ENCODE measurements at places on chromosomes 1 and 21.

- DNase-seq, result no peak
Observed at GRCh38 chr1:86052948-86053698, 103.4 kb downstream of the COL24A1 start.

GRCh38 chr1:21955501-21956281 lies 18.6 kb upstream of the HSPG2 start:
- DNase-seq, result no peak

- DNase-seq, result no peak
Observed at GRCh38 chr1:54871275-54872035, 15.5 kb downstream of the DHCR24 start.

GRCh38 chr1:27301052-27301422 lies 20.9 kb upstream of the TMEM222 start:
- no peak for DNase-seq

DNA sequence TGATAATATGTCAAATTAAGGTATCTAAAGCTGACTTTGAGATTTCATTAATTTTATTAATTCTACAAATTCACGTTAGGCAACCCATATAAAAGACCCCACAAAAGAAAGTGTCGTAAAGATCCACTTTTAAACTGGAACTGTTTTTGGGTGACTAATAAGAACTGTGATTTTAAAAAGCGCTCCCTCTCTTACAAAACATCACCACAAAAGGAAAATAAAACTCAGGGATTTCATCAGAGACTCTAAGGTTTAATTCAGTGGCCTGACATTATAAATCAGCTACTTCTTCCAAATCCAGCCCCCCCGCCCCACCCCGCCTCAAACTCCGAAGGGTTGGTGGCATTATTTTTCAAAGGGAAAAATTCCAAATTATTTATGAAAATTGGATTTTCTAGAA lies 2.7 kb downstream of the COL24A1 start:
- no peak for DNase-seq

DNA sequence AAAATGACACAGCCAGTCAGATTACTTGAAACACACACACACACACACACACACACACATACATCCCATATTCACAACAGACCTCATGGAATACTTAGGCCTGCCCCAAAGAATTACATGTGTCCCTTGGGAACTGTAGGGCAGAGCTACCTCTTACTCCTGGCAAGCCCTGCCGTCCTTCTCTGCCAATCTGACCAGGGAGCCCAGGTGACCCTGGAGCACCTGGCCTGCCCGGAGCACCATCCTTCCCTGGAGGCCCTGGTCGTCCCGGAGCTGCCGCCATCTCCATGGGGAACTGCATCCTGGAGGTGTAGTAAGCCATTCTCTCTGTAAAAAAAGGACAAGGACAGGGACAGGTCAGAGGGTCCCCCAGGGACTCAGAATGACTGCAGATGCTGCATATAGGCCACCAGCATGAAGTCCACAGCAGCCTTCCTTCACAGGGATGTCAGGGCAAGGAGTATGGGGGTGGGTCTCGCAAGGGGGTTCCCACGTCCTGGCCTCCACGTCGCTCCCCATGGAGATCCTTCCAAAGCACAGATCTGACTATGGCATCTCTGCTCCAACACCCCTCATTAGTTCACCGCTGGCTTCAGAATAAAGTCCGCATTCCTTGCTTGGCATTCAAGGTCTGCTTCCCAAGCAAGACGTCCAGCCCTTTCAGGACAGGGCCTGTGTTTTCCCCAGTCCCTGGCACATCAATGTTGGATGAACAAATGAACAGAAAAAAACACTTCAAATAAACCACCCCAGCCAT lies 9.2 kb upstream of the PEF1 start:
- DNase-seq, result no peak

- DNase-seq, result no peak
Observed at GRCh38 chr1:116232989-116233514, 121.9 kb downstream of the MAB21L3 start.

DNA sequence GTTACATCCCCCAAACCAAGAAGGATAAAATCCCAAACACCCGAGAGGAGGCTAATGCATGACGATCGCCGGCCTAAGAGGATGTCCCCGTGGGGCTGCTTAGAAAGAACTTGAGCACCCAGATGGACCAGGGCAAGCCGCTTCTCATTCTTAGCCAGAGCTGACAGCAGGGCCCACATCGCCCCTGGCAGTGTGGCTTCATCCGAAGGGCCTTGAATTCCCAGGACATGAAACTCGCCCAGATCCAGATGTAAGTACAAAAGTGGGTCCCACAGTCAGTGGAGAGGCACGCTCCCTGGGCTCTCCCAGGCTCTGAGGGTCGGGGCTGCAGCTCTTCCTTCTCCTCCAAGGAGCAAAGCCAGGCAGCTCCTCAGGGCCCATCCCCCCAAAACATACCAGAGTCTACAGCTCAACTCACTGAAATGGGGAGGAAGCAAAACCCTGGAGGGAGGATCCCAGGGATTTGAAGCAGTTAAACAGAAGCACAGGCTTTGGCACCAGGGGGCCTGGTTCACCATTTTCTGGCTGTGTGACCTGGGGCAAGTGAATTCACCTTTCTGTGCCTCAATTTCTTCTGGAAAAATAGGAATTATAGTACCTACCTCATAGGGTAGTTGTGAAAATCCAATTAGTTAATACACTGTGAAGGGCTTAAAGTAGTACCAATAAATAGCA lies 85.6 kb downstream of the MAN1C1 start:
- DNase-seq, result no peak

DNA sequence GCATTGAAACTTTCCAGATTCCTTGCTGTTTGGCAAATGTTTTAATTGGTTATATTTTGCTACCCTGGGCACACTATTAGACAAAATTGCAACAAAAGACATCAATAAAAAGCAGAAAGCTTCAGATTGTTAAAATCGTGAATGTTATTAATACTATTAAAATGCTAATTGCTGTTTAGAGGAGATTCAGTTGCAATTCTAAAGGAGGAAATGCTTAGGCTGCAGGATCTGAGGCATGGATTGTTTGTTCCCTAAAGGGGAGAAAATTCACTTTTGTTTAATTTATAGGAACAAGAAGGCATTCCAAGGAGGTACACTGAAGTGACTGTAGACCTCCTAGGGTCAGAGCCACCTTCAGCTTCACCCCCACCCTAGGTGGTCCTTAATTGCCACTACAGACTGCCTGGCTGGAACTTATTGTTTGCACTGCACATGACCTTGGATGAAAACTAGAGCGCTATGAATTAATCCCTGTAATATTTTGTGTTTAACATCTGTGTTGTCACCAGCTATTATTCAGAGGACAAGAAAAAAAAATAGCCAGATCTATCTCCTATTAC lies 1266.9 kb upstream of the ADGRL2 start:
- DNase-seq, result no peak

GRCh38 chr1:56754708-56755479 lies 64.3 kb downstream of the FYB2 start:
- no peak for DNase-seq

GRCh38 chr1:150420560-150421265 lies 56.8 kb downstream of the RPRD2 start:
- DNase-seq, result no peak

- DNase-seq, result peak; percentile 28
Observed at GRCh38 chr1:67674260-67675011, 10.6 kb upstream of the GADD45A start.

DNA sequence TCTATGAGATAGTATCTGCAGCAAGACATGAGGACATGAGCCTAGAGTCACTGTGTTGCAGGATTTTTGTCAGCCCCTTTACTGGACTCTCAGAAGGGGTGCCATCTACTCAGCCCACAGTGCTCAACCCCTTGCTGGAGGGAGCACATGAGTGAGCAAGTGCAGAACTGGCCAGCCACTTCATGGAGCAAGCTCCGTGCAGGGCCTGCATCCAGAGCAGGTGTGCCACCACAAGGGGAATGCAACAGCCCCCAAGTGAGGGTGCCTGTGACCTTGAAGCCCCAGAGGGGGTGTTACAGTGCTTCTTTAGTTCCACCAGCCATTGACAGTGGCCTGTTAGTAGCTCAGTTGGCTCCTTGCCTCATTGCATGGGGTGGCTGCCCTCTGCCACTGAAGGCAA lies 649.7 kb downstream of the PLPP3 start:
- DNase-seq, result no peak

GRCh38 chr1:203937678-203938330 lies 76.4 kb downstream of the SNRPE start:
- DNase-seq, result no peak

GRCh38 chr1:59429656-59430055 lies 132.8 kb downstream of the FGGY start:
- DNase-seq, result no peak

DNA sequence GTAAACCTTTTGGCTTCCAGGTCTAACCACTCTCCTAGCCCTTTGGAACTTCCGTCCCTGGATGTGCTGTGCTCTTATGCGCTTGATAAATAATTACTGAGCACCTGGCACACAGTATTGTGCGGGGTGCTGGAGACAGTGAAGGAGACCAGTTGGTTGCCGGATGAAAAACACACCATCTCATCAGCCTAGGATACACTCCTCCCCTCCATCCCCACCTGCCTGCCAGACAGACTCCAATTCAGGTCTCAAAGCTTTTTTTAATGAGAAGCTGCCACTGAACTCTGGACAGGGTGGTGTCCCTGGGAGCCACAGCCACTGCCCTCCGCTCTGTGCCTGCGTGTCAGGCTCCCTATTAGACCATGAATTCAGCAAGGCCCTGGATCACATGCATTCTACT lies 9.2 kb downstream of the GNB1 start:
- no peak for DNase-seq

- no peak for DNase-seq
Observed at GRCh38 chr1:191969290-191969689, 189.0 kb upstream of the RGS18 start.

DNA sequence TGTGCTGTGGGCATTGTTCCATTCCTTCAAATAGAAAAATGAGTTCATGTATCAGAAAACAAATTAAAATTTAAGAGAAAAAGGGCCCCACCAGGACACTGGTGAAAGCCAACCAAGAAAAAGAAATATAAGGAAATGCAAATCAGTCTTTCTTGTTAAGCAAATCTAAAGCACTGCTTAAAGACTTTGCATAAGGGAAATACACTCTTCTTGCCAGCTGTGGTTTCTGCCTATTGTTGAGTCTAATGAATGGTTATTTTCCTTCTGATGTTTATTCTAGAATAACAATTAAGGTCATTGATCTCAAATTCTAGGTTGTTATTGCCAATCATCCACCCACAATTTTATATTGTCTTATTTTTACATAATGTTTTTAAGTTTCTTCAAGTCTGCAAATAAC lies 158.6 kb upstream of the SNX7 start:
- no peak for DNase-seq

All from effector CD4-positive, alpha-beta T cell (primary cell).